Activated CD4-positive, alpha-beta T cell treated with anti-CD3 and anti-CD28 coated beads, Interleukin-2, amount 50 U/mL, for 48 hours (primary cell): ENCODE measurements at places on chromosomes 11 and 22.

DNA sequence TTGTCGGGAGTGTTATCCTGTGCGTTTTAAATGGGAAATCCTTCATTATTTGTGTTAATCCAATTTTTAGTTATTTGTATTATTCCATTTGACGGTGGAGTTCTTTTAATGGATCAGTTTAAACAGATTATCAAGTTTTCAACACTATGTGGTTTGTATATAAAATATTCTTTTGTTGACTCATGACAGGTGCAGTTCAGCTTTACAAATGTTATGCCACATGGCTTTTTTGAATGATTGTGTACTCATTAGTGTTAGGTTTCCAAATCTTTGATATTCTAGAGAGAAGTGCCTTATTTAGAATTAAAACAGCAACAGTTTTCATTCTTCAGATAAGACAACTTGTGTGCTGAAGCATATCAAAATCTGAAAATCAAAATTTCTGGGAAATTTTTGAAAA is 2.4 kb downstream of the JAM3 start:
- DNase-seq = no peak

DNA sequence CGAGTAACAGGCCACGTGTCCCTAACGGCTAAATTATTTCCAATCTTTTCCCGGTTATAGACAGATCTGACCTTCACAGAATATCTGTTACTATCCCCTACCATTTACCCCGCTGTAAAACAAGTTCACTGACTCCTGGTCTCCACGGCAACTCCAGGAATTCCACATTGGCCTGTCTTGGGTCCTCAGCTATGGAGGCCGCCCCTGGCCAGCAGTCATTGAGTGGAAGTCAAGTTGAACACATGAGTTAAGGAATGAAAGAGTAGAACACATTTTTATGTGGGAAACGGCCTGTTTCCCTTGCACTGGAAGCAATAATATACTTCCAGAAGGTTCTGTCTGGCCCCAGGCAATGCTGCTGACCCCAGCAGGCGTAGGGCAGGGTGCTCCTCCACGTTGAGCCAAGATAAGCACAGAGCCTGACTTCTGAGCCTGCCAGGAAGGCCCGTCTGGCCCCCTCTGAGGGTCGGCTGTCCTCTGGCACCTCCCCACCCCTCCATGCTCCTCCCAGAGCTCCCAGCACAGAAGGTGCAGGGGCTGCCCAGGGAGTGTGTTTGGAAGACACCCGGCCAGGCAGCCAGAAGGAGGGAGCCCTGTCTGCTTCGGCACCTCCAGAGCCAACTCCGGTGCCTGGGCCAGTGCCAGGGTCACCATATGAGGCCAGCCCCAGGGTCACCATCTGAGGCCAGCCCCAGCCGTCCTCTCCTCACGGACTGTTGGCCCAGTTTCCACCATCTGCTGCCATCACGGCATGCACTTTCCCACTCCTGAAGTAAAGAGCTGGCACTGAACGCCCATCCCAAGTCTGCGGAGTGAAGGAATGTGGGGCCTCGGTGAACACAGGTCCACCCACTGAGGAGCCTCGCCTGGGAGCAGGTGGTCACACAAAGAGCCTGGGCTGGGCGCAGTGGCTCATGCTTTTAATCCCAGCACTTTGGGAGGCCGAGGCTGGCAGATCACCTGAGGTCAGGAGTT is 813.2 kb downstream of the BRD1 start:
- DNase-seq = no peak

- DNase-seq = no peak
Measured at GRCh38 chr22:16933291-16934282, 74.4 kb downstream of the GAB4 start.

DNA sequence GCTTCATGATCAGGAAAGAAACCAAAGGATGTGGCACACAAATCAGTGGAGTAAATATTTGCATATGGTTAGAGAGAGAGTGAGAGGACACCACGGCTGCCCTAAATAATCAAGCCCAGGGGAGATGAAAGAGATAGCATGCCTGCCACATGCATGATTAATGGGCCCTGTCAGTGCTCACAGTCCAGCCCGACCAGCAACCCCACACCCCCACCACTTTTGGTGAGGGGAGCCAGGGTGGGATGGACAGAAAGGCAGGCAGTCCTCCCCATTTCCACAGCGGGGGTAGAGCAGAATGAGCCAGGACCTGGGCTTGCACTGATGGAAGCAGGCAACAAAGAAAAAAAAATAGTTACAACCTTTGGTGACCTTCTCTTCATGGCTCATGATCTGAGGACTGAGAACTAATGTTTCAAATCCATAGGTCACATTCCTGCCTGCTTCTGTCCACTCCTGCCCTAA is 545.0 kb downstream of the ETS1 start:
- DNase-seq = no peak

DNA sequence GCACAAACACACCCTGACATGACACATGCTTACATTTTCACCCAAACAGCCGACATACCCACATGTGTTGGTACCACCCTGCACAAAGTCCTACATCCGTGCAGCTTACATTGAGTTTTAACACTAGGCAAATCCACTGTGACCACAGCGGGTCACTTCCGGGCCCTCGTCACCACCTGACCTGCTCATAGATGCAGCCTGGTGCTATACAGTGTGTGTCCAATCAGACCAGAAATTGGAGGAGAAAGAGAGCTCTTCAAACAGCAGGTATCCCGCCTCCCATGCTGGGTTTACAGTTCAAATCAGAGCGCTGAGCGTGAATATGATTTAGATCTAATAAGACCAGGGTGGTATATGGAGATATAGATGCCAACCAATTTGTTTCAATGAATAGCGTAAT is 35.4 kb downstream of the PHF21B start:
- no peak for DNase-seq

GRCh38 chr11:115523727-115524399 is 19.6 kb upstream of the CADM1 start:
- DNase-seq = no peak

- DNase-seq = no peak
Measured at GRCh38 chr11:59802639-59803176, 7.9 kb downstream of the MRPL16 start.

- no peak for DNase-seq
Measured at GRCh38 chr11:111444040-111444439, 65.0 kb upstream of the POU2AF1 start.

DNA sequence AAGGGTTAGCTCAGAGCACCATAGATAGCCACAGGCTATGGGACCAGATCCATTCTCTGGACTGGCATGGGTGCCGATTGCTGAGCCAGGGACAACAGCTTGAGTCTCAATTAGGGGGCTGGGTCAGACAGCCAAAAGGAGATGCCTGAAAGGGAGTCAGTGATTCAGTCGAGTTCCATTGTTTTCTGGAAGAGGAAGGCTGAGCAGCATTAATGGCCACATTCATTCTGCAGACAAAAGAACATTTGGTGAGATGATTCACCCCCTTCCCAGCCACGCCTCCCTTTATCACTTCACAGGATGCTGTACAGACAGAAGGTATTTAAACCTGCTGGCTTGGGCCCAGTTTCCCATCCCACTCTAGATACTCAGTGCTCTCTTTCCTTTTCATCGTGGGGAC is 131.9 kb downstream of the ADAMTS15 start:
- DNase-seq = no peak

DNA sequence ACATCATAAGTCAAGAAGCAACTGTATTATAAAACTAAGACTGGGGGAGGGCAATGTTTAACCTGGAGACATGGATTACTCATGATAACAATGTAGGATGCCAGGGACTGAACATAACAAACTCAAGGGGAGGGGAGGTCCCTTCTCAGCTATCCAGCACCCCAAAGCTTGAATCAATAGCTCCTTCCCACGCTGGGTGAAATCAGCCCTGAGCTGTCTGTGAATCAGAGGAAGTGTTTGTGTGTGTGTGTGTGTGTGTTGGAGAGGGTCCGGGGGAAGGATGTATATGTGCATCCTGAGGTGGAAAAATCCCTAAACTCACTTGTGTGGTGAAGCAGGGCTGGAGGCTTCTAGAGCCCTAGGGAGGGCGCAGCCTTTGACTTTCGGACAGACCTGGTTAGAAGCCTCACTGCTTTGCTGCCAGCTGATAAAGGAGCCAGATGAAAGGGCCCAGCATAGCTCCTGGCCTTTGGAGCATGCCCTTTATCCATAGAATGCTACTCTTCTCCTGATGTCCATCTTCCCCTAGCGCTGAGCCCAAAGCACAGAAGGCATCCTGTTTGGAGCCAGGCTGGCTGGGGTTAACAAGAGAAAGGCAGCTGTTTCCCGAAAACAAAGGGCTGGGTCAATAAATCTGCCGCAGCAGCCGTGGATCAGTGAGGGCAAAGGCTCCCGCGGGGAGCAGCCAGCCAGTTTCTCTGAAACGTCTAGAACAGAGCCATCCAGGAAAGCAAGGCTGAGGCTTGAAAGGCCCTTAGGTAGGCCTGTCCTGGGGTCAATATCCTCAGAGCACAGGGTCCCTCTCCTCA is 35.8 kb downstream of the TNKS1BP1 start:
- no peak for DNase-seq

DNA sequence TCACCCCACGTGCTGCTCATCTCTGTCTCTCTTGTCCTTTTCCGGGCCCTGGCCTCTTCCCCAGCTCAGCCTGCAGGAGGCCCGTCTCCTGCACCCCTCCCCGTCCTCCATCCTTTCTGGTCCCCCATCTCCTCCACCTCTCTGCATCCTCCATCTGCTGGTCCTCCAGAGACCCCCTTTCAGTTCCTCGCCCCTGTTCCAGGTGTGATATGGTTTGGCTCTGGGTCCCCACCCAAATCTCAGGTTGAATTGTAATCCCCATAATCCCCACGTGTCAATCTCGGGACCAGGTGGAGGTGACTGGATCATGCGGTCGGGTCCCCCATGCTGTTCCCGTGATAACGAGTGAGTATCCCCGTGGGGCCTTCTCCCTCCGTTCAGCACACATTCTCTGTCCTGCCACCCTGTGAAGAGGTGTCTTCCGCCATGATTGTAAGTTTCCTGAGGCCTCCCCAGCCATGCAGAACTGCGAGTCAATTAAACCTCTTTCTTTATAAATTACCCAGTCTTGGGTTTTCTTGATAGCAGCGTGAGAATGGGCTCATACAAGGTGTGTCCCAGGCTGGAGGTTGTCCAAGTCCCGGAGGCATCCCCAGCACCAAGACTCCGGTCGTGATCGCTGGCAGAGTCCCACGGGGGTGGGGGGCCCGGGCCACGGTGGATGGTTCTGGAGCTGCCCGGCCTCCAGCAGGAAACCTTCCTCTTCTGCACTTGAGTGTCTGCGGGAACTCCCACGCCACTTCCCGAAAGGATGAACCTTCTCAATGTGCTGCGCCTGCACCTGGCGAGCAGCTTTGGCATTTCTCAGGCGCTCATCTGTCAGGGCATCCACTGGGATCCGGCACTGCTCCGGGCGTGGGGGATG is 29.0 kb upstream of the TOLLIP start:
- no peak for DNase-seq

DNA sequence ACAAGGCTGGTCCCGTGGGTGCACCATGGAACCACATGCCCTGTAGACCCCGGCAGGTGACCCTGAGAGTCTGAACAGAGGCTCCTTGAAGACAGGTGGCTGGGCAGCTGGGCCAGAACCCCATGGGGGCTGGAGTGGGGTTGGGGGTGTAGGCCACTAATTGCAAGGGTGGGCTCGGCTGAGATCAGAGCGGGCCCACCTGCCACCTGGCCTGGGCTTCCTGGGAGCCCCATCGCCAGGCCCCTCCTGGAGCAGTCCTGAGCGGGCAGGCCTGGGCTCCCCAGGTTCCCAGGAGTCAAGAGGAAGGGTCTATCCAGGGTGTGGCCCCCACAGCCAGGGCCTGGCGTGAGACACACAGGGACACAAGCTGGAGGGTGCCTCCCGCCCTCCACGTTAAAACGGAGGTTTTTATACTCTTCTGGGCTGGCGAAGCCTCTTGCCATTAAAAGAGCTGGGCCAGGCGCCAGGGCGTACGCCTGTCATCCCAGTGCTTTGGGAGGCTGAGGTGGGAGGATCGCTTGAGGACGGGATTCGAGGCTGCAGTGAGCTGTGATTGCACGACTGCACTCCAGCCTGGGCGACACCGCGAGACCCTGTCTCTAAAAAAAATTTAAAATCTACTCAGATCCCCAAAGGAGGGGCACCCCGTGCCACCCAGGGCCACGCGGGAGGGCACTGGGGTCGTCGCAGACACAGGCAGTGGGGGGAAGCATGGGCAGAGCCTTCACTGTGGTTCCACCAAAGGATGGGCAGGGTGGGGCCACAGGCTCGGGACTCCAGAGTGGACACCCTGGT is 4.8 kb upstream of the TRABD start:
- no peak for DNase-seq

- DNase-seq = no peak
Measured at GRCh38 chr11:82927264-82927880, 25.8 kb downstream of the DDIAS start.

GRCh38 chr22:42270176-42270509 is 310 bp downstream of the TCF20 start:
- DNase-seq = peak; percentile 36

DNA sequence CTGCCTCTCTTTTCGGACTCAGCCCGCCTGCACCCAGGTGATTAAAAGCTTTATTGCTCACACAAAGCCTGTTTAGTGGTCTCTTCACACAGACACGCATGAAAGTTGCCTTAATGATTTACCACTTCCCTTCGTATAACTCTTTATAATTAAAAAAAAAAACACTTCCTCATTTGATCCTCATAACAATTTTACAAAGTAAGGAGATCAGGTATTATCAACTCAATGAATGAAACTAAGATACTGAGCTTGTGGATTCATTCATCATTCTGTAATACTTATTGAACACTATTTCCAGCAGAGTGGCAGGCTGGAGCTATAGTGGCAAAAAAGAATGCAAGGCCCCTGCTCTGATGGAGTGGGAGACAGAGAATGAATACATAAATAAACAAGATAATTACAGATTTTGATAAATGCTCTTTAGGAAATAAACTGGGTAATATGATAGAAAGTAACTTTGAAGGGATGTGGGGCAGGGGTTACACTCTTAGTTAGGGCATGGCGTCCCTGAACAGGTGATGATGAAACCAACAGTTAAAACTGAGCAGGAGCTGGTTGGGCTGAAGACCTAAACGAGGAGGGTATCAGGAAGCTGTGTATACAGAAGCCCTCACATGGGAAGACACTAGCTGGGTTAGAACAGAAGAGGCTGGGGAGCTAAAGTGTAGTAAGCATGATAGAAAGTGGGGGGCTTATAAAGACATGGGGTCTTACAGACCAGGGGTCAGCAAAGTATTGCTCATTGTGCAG is 5.4 kb upstream of the CRTAM start:
- no peak for DNase-seq

DNA sequence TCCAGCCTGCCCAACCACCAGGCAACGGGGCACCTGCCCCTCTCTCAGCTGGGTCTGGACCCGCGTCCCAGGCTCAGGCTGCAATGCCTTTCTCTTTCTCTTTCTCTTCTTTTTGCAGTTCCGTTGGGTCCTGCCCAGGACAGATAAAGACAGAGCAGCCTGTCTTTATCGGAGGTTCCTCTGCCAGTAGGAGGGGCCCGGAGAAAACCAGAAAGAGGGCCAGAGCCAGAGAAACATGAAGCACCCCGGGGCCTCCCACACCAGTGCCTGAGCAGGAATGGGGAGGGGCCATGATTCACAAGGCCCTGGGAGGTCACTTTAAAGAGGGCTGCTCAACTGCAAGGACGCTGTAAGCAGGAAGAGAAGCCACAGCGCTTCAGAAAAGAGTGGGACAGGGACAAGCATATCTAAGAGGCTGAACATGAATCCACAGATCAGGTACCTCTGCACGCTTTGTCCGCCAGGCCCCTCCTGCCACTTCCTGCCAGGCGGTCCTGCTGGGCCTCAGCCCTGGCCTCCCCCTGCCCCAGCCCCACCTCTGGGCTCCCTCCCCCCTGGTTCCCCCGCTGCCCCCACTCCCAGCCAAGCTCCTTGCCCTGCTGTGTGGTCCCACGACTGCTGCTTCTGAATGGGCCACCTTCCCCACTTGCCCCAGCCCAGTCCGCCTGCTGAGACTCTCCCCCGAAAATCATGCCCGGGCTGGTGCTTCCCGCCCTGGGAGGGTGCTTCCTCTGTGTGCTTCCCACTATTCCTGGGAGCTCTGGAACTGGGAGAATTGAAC is at the start of gene APOBEC3C:
APOBEC3C (plus strand) TSS at position 316 of the 781 bp plus-strand sequence; CDS start at position 422, 106 bp downstream.
- DNase-seq = peak; percentile 88

GRCh38 chr11:12581923-12582322 is 92.3 kb upstream of the TEAD1 start:
- DNase-seq = no peak
